ENCODE measurements at places on chromosomes 1 and 21.

DNA sequence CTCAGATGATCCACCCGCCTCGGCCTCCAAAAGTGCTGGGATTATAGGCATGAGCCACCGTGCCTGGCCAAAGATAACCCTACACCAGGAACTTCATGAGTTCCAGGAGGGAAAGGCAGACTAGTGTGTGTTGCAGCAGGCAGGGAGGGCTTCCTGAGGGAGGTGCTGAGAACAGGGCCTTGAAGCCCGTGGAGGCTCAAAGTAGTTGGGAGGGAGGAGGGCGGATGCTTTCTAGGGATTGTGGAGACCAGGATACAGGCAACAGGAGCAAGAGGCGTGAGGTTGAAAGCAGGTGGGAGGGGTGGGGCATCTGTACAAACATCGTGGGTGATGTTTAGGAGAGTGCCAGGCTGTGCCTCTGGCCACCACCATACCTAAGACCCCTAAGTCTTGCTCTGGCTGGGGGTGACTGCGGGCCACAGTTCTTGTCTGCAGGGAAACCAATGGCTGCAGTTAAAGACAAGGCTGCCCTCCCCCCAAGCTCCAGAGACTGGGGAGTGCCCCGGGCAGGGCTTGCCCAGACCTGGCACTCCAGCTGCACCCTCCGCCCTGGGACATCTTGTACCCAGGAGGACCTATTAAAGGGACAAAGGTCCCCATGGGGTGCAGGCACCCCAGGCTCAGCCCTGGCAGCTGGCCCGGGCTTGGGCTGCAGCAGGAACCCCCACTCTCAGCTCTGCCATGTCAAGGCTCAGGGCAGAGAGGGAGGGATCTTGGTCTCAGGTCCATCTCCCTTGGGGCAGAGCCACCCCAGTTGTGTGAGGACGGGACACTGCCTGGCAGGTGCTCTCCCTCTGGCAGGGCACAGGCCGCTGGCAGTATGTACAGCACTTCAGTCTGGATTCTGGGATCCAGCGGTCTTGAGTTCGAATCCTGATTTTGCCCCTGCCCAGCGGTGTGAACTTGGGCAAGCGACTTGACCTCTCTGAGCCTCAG, 22.1 kb upstream of the CASZ1 start:
- no peak for DNase-seq

- no peak for DNase-seq
These were observed 256.6 kb downstream of the DYRK1A start for GRCh38 chr21:37623183-37623582.

GRCh38 chr1:147202576-147202975, 22.6 kb downstream of the FMO5 start:
- no peak for DNase-seq

GRCh38 chr1:107963008-107963407, 2.0 kb downstream of the VAV3 start:
- DNase-seq: no peak

- DNase-seq: no peak
These were observed 24.6 kb downstream of the PKP1 start for GRCh38 chr1:201307760-201308499.

DNA sequence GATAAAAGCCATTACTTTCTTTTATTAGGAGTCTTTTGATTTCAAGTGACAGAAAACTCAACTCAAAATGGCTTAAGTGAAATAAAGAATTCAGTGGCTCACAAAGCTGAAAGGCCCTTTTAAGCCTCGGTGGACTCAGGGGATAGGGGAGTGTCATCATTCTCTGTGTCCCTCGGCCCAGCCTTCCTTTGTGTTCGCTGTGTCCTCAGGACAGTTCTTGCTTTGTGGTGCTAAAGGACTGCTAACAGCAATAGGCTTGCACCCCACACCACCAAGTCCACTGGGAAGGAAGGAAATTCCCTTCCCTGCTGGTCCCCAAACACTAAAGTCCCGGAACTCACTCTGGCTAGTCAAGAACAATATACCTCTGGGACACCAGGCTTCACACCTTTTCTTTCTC, 129.2 kb downstream of the NTPCR start:
- DNase-seq: no peak

GRCh38 chr1:188782220-188782841, 1695.3 kb downstream of the BRINP3 start:
- no peak for DNase-seq

- DNase-seq: no peak
These were observed 9.7 kb downstream of the ALPL start for GRCh38 chr1:21518774-21519455.

DNA sequence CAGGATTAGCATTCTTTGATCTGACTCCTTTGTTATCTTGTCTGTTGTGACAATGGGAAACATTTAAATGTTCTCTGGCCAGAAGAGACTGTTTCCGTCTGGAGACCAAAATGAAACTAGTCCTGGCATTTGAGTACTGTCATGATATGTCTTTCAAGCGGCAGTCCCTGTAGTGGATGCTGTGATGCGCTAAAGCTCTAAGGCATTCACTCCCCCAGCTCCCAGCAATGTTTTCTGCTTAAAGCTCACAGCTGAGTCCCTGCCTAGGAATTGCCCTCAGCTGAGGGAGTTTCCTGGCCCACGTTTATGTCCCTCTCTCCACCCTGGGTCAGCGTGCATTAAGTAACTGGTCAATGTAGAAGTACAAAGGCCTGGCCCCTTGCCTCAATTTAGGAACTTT, 109.4 kb downstream of the UCHL5 start:
- no peak for DNase-seq

DNA sequence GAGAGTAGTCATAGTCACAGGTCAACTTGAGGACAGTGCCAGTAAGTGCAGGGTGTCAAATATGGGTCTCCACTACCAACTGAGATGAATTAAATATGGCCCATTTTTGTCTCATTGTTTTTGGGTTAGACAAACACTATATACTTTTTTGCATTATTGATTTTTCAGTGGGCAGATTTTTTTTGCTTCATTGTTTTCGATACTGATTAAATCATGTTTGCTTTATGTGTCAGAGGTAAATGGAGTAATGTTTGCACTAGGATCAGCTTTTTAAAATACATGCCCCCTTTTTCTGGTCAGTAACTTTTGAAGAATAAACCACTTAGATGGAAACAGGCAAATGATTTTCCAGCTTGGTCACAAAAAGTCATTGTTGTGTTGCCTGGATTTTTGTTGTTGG, 199.0 kb downstream of the USH2A start:
- DNase-seq: no peak

DNA sequence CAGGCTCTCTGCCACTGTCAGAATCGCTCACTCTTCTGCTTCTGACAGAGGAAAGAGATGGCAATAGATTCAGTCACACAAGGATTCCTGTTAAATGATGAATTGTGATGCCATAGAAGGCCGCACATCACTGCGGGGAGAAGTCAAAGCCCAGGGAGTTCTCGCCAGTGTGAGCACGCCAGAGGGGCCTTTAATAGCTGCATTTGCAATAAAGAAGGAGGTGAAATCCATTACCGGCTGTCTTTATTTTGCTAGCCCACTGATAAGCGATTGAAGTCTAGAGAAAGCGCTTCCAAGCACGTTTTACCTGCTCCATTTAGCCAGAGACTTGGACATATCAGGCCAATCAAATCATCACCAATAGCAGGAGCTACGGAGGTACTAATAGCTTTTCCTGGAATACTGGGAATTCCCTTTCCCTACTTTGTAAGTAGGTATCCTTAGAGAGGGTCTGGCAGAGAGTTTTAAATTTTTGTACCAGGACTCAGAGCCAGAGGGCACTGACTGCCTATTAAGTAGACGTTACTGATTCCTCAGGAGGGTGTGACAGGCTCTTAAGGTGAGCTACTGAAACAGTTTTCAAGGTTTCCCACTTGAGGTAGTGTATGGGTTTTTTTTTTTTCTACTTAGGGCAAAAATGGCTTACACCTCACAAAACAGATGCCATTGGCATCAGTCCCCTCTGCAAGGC, 10.2 kb upstream of the TARBP1 start:
- no peak for DNase-seq

- no peak for DNase-seq
These were observed 105.5 kb downstream of the NRIP1 start for GRCh38 chr21:14959343-14959742.

DNA sequence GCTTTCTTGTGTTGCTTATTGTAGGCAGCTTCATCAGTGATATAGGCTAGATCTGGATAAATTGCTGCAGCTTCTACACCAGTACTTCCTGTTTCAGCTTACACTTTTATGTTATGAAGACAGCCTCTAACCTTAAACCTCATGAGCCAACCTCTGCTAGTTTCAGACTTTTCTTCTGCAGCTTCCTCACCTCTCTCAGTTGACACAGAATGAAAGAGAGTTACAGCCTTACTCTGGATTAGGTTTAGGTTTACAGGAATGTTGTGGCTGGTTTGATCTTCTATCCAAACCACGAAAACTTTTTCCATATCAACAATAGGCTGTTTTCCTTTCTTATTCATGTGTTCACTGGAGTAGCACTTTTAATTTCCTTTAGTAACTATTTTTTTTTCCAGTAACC, 76.9 kb upstream of the RNPC3 start:
- DNase-seq: no peak

DNA sequence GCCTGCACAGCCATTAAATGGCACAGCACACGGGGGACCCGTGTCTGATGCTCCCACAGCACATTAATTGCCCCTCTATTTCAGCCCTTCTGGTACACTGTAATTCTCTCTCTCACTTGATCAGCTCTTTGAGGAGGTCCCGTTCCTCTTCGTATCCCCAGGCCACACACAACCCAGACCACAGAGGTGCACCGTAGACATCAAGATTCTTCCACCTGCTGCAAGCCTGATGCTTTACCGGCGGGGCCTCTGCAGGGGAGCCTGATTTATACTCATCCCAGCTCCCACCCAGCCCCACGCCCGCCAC, 759 bp downstream of the SMYD3 start:
- no peak for DNase-seq

- DNase-seq: no peak
These were observed 8.4 kb downstream of the EXTL1 start for GRCh38 chr1:26029864-26030481.

DNA sequence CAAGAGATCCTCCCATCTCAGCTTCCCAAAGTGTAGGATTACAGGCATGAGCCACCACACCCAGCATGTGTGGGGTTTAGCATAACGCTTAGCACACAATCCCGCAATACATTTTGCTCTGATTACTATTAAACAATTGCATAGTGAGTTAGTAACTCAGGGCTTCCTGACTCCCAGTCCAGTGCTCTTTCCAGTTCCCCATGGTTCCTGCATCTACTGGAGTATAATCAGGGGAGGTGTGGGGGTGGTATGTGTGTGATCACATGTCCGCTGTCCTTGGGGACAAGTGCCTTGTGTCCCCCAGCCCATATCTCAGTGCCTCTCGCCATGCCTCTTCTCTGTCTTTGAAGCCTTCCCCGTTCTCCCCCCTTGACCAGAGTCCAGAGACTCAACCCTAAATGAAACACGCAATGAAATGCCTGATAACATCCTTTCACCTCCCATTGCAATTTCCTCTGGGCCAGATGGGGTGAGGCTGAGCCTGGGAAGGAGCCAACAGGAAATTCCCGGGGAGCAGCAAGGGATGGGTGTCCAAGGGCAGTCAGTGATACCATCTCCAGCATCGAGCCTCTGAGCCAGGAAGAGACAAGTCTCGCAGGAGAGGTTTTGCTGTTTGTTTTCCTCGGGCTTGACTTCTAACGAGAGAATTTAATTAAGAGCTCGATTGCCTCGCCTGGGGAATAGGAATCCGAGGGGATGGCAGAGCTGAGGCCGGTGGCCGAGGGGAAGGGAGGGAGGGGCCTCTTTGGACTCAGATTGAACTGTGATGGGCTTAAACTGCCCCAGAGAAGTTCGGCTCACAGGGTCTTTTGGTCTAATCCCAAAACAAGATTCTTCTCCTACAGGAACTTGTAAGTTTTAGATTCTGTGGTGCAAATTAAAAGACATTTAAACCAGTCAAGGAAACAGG, 7.7 kb upstream of the HTR1D start:
- no peak for DNase-seq

- DNase-seq: no peak
These were observed 61.2 kb downstream of the WDR64 start for GRCh38 chr1:241713316-241713715.

GRCh38 chr1:106063510-106063909, 993.0 kb upstream of the PRMT6 start:
- DNase-seq: no peak

GRCh38 chr1:115105831-115106230, 16.5 kb upstream of the TSPAN2 start:
- DNase-seq: no peak

DNA sequence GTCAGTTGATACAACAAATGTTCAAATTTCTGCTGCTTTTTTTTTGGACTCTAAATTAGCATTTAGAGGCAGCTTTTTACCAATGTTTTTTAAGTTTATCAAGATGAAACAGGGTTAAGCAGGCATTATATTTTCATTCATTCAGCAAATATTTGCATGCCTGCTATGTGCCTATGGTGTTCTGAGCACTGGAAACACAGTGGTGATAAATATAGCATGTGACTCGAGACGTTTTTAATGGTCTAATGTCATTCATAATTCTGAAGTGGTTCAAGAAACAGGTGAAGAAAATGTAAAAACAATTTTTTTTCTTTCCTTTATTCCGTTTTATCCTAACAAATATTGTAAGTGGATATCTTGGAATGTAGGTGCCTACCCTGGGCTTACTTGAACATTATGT, 26.8 kb downstream of the NEK7 start:
- DNase-seq: no peak

DNA sequence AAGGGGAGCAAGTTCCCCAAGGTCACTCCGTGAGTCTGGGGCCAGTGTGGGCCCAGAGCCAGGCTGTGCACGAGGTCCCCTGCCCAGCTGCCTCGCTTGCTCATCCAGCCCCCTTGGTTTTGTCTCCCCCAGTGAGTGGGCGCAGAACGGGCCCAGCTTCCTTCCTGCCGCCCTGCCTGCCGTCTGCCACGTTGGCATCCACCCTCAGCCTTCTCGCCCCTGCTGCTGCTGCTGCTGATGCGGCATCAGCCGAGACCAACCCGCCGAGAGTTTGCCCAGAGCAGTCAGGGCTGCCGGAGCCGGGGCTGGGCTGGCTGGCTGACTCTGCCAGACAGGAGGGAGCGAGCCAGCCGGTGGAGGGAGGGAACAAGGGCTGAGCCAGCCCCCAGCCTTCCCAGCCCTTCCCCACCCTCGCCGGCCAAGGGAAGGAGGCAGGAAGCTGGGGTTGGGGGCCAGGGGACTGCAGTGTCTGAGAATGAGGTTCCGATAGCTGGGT, 31.4 kb upstream of the WASF2 start:
- peak; percentile 57 for DNase-seq

DNA sequence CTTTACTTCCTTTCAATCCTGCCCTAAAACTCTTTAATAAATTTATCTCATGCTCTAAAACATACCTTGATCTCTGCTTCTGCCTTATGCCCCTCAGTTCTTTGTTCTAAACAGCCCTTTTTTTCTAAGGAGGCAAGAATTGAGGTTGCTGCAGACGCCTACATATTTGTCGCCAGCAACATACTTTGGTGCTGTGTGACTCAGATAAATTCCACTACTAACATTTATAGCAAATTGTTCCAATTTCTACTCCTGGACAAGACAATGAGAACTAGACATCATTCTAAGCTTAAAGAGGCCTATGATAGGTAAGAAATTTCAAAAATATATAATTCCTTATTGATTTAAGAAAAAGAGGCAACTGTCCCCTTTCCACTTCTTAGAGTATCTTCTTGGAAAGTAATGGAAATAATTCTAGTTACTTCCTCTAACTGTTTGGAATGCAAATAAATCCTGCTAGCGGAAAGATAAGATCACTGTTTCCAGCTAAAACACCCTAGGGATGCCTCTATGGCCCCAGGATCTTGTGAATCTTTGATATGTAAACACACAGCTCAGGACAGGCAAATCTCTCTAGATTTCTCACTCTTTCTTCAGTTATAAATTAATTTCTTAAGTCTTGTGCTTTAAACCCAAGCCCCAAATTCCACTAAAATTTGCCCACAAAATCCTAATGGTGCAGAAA, 869.1 kb downstream of the KCNT2 start:
- DNase-seq: no peak

- DNase-seq: no peak
These were observed 97.2 kb downstream of the DNAH14 start for GRCh38 chr1:225026701-225027100.

Data from CD8-positive, alpha-beta T cell (primary cell).